ENCODE measurements at places on chromosomes 13 and 19.

- no peak for DNase-seq
Observed at GRCh38 chr19:38466050-38466449, 32.6 kb downstream of the RYR1 start.

DNA sequence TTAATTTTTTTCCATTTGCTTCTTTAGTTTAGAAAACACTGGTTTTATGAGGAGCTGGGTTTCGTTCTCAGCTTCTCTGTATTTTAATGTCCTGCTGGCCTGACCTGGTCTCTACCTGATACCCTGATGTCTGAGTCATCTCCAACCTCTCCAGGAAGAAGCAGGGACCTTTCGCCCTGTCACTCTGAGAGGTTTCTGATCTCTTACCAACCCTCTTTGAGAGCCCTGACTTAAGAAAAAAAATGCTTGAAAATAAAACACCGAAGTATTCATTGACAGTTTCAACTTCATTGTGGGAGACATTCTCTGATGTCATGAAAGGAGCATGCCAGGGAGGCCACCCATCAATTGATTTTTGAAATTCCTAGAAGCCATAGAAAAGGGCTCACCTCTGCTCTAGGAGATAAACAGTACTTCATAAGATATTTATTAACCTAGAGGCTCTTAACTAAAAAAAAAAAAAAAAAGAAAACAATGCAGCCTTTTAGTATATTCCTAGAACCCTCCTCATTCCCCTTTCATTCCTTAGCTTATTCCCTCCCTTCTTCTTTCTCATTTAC lies 234.8 kb downstream of the ENOX1 start:
- no peak for DNase-seq

DNA sequence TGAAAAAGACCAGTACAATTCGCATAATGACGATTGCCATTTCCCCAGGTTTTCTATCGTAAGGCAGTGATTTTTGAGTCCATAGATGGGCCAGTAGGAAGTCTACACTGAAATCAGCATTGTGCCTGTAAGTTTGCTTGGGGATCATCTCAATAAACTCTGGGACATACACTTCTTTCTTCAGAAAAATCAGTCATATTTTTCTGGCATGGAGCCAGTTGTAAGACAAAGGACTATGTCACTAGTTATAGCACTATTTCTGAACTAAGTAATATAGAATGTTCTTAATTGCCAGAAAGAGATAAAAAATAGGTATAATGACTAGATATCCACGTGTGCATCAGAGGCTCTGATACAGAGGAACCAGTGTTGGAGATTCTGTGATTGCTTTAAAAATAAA lies 243.5 kb downstream of the LMO7 start:
- no peak for DNase-seq

GRCh38 chr19:48872182-48872883 lies at the start of gene PPP1R15A:
Gene PPP1R15A, plus strand, starts transcription at chr19:48872421. Its CDS starts 813 bp downstream, at chr19:48873234.
- peak; percentile 98 for DNase-seq

- peak; percentile 37 for DNase-seq
Observed at GRCh38 chr13:91346850-91347201, 661 bp upstream of the MIR17HG start.

DNA sequence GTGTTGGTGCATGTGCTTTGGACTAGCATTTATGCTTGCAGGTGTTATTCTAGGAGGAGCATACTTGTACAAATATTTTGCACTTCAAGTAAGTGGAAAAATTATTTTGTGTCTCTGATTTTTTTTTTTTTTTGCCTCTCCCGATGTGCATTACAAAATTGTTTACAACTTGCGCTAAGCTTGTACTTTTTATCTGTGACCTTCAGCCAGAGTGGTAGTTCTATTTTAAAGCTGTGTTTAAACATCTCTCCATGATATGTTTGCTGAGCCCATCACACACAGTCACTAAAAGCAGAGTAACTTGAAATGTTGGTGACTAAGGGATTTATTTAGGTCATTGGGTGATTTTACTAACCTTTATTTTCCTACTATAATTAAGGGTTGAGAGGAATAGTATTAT lies 20.8 kb downstream of the ITM2B start:
- DNase-seq = no peak

- no peak for DNase-seq
Observed at GRCh38 chr13:20340759-20341171, 108.6 kb upstream of the GJB6 start.

- DNase-seq = no peak
Observed at GRCh38 chr19:15436012-15436825, 13.5 kb downstream of the WIZ start.

- no peak for DNase-seq
Observed at GRCh38 chr19:56086671-56087430, 34.2 kb downstream of the ZNF787 start.

- DNase-seq = no peak
Observed at GRCh38 chr19:19076476-19076875, 12.7 kb downstream of the SLC25A42 start.

DNA sequence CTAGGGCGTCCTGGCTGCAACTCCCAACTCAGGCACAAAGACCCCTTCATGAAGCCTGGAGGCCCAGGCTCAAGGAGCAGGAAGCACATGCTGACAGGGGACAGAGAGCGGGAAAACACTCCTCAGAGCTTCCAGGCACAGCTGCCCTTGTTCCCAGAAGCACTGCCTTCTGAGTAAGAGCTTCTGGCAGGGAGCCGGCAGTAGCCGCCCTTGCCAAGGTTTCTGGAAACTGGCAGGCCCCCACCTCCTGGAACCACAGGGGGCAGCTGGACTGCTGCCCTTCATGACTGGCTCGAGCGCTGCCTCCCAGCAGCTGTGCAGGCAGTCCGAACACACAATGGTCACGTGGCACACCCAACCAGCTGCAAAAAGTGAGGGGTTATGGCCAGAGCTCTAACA lies 33.6 kb upstream of the EPHX3 start:
- DNase-seq = no peak

DNA sequence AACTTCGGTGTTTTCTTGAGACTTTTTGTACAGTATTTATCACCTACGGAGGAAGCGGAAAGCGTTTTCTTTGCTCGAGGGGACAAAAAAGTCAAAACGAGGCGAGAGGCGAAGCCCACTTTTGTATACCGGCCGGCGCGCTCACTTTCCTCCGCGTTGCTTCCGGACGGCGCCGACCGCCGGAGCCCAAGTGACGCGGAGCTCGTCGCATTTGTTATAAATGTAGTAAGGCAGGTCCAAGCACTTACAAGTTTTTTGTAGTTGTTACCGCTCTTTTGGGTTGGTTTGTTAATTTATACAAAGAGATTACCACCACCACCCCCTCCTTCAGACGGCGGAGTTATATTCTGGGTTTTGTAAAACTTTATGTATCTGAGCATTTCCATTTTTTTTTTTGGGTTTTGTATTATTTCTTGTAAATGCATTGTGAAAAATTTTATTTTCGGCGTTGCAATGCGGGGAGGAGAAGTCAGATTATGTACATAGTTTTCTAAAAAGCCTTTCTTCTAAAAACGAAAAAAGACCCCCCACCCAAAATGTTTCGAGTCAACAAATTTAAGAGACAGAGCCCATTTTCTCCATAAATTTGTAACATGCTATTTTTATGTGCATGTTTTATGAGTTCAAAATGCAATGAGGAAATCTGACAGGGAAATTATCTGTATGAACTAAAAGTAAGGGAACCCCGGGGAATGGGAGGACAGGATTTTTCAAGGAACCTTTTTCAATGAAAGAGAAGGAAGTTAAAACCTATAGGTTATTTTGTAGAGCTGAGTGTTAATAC lies 2.3 kb downstream of the SOX1 start:
- no peak for DNase-seq

GRCh38 chr19:9673912-9674662 lies 813 bp downstream of the ZNF562 start:
- DNase-seq = no peak

DNA sequence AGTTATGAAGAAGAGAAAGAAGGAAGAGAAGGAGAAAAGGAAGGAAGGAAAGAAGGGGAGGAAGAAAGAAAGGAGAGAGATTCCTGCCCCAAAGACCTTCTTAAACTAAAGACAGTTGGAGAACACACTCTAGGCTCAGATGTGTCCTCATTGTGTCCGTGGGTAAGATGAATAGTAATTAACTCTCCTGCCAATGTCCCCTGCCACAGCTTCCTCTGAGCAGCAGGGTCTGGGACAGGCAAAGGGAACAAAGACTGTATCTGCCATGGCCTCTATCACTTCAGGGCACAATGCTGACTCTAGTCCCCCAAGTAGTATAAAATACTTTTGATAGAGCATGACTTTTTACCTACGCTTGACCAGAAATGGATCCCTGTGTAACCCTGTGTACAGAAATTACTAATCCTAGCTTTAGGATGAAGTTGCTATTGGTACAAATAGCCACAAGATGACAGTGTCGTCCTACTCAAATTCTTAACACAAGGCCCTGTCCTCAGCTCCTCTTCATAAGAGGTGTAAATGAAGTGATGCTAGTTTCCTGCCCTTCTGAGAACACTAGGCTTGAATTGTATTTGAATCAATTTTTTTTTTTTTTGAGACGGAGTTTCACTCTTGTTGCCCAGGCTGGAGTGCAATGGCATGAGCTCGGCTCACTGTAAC lies 186.2 kb upstream of the GPR12 start:
- DNase-seq = no peak

DNA sequence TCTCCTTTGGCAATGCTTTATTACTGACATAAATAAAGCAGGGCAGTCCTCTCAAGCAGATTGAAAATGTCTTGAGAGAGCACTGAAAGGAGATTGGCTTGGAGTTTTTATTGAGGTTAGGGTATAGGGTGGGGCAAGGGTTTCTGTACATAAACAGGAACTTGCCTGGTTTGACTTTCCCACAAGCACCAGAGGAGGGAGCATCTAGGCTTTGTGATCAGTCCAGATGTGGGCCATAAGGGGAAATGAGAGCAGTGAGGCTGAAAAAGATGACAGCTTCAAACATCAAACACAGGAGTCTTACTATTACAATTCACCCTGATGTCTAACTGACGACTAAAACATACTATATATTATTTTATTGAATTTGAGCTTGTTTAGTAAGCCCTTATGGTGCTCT lies 260.9 kb downstream of the MTUS2 start:
- DNase-seq = no peak

- DNase-seq = no peak
Observed at GRCh38 chr19:36113425-36113824, 1.2 kb downstream of the POLR2I start.

DNA sequence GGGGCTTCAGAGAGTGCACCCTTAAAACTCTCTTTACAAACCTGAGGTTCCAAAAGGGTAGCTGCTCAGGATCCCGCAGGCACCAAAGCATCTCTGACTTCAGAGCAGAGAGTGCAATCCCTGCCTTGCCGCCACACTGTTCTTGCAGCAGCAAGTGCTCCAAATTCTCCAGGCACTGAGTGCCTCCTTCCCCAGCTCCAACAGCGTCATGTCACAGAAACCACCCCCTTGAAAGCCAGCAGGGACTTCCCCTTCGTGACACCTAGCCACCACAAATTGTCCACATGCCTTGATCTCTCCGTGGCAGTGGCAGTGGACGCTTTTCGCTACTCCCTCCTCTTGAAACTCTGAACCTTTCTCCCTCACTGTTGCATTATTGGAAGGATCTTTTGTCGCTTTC lies 39.9 kb downstream of the MBNL2 start:
- no peak for DNase-seq

DNA sequence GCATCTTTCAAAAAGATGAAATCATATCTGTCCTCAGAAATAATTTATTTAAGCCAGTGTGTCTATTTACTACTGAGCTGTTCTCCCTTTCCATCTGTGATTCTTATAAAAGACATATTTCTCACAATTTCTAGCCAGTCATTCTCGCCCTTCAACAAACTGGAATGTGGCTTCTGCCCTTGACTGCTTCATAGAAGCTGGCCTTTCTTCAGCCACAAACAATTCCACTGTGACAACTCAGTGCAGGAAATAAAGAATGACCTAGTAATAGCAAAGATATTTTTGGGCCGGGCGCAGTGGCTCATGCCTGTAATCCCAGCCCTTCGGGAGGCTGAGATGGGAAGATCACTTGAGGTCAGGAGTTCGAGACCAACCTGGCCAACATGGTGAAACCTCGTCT lies 655.5 kb downstream of the PCDH9 start:
- no peak for DNase-seq

DNA sequence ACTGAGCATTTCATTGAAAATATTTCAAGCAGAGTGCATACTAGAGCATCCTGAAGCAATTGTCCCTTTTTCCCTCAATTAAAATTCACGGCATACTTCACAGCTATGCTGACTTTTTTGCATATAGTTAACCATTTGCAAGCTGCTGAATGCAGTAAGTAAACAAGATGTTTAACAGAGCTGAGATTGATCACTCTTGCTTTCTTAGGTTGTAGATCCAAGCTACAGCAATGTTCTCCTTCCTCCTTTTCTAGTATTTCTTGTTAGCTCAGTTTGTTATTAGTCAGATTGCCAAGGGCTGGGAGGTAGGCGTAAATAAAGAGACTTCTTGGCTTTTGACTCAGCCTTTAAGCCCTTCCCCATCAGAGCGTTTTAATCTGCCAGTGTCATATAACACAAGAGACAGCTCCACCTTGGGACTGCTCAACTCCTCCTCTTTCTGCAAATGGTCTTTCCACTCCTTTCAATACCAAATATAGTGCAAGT lies at the start of gene SLITRK6:
Gene SLITRK6, minus strand, starts transcription at position 323 of the 486 bp plus-strand sequence. CDS start 2,911 bp downstream, outside the sequence.
- no peak for DNase-seq

DNA sequence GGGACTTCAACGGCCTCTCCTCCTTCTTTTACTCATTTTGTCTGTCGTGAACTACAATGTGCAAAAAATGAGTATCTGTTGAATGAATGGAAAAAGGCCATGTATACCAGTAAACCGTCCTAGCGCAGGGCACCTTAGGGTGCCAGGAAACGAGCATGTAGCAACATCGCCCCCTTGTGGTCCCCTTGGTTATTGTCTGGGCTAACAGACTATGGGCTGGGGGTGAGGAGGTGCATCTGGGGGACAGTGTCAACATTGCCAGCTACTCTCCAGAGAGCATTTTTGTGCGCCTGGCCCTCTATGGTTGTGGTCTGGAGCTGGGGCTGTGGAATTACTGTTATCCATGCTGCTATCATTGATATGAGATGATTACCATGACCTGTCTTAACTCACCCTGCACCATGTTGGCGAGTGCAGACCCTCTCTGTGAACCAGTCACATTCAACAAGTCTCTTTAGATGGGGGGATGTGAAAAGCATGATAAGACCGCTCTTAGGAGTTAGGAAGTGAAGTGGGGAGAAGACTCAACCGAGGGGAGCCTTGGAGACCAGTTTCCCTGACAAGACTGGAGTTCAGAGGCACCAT lies 22.8 kb upstream of the SIGLEC11 start:
- peak; percentile 56 for DNase-seq

DNA sequence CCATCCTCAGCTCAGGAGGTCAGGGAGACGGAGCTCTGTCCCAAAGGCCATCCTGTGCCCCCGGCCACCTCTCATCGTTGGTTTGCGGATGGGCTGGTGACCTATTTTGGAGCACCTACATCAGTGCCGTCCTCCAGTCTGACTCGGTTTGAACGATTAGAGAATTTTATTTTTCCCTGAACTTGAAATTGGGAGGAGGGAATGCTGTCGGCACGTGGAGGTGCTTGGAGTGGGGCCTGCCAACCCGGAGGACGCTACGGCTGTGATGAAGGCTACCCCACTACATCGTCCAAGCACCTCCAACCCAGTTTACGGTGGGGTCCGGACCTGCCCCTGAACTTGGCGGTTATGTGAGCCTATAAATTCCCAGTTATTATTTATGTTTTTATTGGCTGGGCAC lies 3.0 kb upstream of the ZNF554 start:
- no peak for DNase-seq

GRCh38 chr19:52198678-52199077 lies 8.8 kb downstream of the PPP2R1A start:
- DNase-seq = no peak

GRCh38 chr13:30690282-30691188 lies 44.8 kb upstream of the ALOX5AP start:
- DNase-seq = peak; percentile 21
